Activated CD8-positive, alpha-beta memory T cell treated with anti-CD3 and anti-CD28 coated beads for 24 hours (primary cell): ENCODE measurements at places on chromosomes 3 and 15.

DNA sequence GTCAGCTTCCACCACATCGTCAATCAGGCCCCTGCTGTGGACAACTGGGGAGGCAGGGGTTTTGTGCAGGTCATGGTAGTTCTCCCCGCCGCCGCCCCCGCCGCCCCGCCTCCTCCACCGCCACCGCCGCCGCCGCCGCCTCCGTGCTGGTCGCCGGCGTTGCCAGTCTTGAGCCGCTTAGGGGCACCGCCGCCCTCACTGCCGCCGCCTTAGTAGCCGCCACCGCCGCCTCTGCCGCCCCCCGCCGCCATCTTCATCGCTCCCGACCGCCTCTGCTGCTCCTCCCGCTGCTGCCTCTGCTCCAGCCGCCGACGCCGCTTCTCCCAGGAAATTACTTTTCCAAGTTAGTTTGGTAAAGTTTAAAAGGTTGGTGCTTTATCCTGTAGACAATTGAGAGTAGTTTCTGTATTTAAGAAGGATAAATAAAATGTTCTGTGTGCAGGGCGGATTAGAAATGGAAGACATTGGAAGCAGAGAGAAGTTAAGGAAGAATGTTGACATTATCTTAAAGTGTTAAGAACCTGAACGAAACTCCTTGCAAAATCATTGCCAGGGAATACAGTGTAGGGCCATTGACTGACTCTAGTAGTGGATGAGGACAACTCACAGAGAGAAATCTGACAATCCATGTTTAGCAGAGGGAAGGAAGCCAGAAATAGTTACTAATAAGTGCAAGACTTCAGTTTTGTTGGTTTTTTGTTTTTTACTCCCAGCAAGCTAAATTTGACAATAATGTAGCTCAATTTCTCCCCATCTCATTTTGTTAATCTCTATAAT is 53.0 kb upstream of the GOLGA8A start:
- no peak for DNase-seq

DNA sequence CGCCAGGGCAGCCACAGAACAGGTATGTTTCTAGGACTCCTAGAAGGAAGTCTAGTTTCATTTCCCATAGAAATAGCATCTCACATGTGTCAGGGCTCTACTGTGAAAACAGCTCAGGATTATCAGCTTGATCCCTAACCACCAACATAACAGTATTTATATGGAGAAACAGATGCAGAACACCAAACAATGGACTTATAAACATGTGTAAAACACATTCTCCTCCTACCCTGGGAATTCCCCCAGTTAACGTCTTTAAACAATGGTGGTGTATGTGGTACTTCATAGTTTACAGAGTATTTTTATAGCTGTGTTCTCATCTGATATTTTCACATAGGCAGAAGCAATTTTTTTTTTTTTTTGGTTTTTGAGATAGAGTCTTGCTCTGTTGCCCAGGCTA is 9.7 kb downstream of the TNFSF10 start:
- DNase-seq: no peak

- no peak for DNase-seq
Measured at GRCh38 chr3:195820901-195821300, 9.2 kb upstream of the MUC4 start.

- peak; percentile 24 for DNase-seq
Measured at GRCh38 chr3:128537091-128537703, 44.2 kb upstream of the GATA2 start.

- DNase-seq: no peak
Measured at GRCh38 chr15:59993950-59994401, 10.1 kb upstream of the FOXB1 start.

DNA sequence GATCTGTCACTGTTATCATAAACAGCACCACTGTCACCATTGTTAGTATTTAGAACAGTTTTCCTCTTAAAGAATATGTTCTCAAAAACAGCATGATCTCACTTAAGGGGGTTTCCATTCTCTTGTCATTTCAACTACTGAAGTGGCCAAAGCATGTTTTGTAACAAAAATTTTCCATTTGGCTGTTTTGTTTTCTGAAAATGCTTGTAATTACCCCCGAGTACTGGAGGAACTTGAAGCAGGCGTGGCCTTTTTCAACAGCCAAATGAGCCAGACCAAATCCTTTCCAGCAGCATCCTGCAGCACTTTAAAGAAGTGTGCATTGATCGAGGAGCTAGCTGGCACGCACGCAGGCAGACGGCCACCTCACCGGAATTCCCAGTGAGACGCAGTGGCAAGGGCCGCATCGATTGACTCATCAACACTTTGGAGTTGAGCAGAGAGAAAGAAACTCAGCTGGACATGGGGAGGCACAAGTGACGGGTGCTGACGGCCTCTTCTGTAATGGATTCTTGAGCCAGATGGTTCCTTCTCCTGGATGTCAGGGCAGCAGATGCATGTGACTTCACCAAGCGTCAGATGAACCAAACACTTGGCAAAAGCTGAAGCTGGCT is 234.3 kb upstream of the IGF1R start:
- no peak for DNase-seq

GRCh38 chr3:184679056-184679816 is 32.6 kb downstream of the MAGEF1 start:
- DNase-seq: no peak

- DNase-seq: no peak
Measured at GRCh38 chr3:39255503-39256325, 24.1 kb downstream of the CX3CR1 start.

DNA sequence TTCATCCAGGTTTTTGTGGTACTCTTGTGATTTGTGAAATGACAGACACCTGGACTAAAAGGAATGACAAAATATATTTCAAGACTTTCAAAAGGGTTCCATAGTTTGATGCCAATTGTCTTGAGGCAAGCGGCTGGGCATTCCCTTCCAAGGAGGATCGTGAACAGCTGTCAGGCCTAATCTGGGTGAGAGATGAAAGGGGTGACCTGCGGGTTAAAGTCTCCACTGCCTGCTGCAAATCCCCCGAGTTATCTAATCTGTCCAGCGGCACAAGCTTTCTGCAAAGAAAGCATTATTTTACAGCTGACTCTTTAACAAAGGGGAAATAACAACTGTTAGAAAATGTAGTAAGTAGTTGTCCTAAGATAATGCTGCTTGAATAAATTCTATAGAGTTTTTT is 128.7 kb upstream of the MB21D2 start:
- DNase-seq: no peak

DNA sequence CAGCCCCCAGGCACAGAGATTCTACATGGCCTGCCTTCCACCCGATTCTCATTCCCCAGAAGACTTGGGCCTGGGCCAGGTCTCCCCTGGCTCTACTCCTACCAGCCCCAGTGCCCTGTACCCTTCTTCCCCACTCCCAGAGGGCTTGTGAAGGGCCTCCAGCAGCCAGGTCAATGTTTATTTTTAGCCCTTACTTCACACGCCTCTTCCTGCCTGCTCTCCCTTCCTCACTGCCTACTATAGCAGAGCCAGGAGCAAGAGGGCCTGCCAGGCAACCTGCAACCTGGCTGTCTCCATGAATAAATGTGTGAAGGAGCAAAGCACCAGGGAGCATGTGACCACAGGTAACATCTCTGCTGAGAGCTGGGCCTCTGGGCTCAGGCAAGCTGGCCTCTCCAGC is 26.4 kb upstream of the APEH start:
- DNase-seq: no peak

GRCh38 chr3:107796791-107797190 is 274.0 kb downstream of the BBX start:
- no peak for DNase-seq

DNA sequence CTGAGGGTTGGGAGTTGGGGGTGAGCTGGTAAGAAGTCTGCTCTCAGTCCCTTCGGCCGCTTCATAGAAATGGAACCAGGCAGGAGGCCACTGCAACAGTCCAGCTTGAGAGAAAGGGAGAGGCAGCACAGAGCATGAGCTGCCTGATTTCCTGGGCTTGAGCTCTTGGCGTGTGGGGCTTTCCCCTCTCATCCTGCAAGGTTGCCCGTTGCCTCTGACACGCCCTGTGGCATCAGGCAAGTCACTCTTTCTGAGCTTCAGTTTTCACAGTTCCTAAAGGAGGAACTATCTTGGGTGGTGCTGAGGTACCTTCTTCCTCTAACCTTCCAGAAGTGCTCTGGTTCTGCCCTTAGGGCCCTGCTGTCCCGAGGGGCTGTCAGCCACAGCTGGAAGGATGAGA is 4.9 kb downstream of the MESP2 start:
- no peak for DNase-seq

GRCh38 chr3:35777065-35777464 is 137.7 kb downstream of the ARPP21 start:
- DNase-seq: no peak

DNA sequence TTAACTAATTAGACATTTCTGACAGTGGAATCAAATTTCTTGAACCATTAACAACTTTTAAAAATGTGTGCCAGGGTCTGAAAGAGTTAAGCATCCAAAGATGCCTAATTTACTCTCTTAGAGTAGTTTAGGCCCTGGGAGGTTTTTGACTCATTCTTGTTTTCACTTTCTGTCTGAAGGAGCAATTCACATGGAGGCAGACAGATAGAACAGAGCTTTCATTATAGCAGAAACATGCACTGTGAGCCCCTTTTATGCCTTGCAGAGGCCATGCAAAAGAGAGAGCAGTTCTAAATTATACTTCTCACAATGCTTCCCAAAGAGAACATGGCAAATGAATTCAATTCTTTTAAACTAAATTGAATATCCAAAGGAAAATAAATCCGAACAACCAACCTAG is 554.8 kb downstream of the MFSD1 start:
- no peak for DNase-seq

- DNase-seq: no peak
Measured at GRCh38 chr3:132879656-132880055, 157.4 kb upstream of the NPHP3 start.

- no peak for DNase-seq
Measured at GRCh38 chr3:87798567-87798947, 260.2 kb downstream of the CGGBP1 start.

DNA sequence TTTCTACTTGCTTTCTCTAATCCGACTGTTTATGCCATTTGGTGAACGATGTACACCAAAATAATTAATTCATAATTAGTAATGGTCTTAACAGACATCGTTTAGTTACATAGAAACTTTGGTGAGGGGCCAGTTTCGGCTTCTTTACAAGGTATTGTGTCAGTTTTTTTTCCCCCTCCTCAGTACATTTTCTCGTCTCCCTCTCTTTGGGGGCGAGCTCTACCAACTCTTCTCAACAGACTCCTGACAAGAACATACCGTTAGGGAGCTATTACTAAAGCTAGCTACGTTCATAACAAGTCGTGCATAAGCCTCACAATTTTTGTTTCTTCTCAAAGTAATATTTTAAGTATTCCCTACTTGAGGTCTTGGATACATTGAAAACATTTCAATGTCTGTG is 1.4 kb downstream of the U2SURP start:
- DNase-seq: no peak

DNA sequence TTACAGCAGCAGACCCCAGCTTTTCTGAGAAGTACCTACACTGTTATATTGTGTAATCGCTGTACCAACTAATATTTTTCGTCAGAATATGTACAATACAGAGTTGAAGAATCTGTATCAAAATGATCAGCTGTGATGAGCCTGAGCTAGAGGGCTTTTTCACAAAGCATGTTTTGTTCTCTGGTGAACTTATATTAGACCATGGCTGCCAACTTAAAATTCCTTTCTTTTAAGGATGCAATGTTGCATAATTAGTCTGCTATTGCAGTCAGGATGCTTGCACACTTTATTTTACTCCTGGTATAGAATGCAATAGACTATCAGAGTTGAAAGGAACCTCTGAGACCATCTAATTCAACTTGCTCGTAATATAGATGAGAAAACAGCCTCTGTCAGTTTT is 127.8 kb downstream of the RBMS3 start:
- no peak for DNase-seq

DNA sequence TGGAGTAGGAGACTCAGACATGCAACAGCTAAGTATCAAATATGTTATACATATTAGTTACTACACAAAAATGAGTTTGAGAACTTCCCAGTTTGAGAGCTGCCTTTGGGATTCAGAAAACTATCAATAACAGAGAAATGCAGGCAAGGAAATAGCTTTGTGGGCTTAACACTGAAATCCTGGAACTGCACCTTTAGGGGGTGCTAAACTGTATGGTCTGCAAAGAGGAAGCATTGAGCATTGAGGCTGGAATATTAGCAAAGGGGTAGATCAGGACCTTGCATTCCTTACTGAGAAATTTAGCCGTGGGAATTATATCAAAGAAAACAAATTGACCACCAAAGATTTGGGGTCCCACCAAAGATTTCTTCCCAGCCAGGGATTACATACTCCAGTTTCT is 580.0 kb downstream of the ZNF385D start:
- DNase-seq: no peak

GRCh38 chr3:177005718-177006405 is 191.4 kb downstream of the TBL1XR1 start:
- DNase-seq: no peak

GRCh38 chr3:48684480-48685143 is 1.1 kb downstream of the NCKIPSD start:
- DNase-seq: no peak

GRCh38 chr3:122168044-122168443 is 15.4 kb upstream of the CASR start:
- DNase-seq: no peak

DNA sequence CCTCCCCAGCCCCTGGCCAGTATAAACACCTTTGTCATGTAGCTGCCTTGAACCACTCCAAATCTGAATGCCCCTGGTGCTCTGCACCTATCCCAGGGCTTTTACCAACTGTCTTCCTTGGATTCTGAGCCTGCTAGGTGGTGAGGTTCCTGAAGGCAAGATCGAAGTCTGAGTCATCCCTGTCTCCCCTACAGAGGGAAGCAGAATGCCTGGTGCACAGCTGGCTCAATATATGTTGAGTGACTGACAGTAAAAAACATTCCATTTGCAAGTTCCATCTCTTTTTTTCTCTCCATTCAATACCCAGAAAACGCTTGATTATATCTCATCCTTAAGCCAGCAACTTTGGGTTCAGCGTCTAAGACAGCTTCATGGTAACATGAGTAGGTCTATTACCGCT is 24.7 kb downstream of the SLC24A1 start:
- no peak for DNase-seq

GRCh38 chr15:63576441-63576840 is 20.7 kb upstream of the FBXL22 start:
- DNase-seq: no peak

- no peak for DNase-seq
Measured at GRCh38 chr15:29990035-29990434, 92.7 kb upstream of the GOLGA8J start.

DNA sequence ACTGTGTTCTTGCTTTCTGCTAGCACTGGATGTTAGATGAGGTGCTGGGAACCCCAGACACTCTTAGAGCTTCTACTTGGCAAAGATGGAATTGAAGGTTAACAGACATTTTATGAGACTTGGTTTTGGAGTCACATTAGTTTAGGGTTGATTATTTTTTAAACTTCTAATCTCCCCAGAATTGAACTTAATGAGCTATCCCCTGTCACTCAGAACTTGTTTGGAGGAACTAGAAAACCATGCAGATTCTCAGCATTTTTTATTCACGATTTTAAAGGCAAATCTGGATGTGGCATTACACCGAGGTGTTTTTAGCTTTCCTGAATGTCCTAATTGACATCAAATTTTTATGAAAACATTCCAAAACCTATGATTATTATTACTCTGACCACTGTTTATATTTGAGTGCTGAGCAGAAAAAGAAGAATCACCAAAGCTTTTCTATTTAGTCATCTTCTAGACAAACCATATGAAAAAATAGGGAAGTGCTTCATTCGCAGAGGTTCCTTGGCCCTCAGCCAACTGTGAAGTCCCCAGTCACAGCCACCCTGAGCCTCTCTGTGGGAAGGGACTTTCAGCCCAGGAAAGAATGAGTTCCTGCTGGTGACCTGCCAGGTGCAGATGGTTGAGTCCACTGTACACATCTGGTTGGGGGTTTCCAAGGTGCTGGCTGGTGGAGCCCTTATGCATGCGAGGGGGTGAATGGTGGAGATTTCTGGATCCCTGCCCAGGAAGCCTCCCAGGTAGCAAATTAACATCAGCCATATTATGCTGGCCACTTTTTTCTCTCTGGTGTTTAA is 196.0 kb upstream of the TOPAZ1 start:
- no peak for DNase-seq
